ENCODE measurements at places on chromosomes 7 and 10.

- no peak for DNase-seq
Observed at GRCh38 chr10:129171812-129172211, 295.2 kb upstream of the MGMT start.

GRCh38 chr10:43044961-43045621 lies 31.8 kb upstream of the RET start:
- DNase-seq: no peak

DNA sequence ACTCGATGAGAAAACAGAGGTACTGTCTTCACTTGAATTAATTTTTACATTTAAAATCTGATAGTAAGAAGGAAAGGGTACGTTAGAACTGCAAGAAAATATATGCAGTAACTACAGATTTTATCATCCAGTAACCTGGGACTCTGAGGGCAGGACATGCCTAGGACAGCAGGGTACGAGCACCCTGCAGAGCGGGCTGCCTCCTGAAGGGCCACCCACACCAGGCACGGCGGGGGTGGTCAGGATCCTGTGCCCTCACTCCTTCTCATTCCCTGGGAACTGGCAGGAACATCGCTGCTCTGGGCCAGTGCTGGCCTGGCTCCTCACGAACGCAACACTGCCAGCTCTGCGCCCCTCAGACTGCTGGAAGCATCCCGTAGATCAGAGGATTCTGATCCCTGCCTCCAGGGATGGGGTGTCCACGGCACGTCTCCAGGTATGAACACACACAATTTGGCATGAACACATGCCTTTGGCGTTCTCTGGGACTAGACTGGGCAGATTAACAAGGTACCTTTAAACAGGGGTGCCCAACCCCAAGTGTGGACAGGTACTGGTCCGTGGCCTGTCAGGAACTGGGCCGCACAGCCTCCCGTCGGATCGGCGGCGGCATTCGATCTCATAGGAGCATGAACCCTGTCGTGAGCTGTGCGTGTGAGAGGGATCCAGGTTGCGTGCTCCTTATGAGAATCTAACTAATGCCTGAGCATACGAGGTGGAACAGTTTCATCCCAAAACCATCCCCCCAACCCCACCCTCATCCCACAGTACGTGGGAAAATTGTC lies 99.3 kb upstream of the FAM20C start:
- DNase-seq: no peak

- no peak for DNase-seq
Observed at GRCh38 chr10:70551466-70551865, 51.1 kb downstream of the PRF1 start.

- no peak for DNase-seq
Observed at GRCh38 chr7:41188163-41189130, 514.4 kb downstream of the INHBA start.

- no peak for DNase-seq
Observed at GRCh38 chr7:115387137-115387536, 465.2 kb downstream of the MDFIC start.

- no peak for DNase-seq
Observed at GRCh38 chr10:3950676-3951275, 165.8 kb upstream of the KLF6 start.

DNA sequence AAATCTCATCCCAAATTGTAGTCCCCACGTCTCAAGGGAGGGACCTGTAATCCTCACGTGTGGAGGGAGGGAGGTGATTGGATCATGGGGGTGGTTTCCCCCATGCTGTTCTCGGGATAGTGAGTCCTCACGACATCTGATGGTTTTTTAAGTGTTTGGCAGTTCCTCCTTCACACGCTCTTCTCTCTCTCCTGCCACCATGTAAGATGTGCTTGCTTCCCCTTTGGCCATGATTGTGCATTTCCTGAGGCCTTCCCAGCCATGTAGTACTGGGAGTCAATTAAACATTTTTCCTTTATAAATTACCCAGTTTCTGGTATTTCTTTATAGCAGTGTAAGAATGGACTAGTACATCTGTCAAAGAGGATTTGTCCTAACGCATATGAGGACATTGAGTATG lies 59.5 kb downstream of the RGS10 start:
- no peak for DNase-seq

- DNase-seq: no peak
Observed at GRCh38 chr7:2979201-2979631, 64.5 kb downstream of the CARD11 start.

- no peak for DNase-seq
Observed at GRCh38 chr7:158410720-158411119, 176.9 kb downstream of the PTPRN2 start.

DNA sequence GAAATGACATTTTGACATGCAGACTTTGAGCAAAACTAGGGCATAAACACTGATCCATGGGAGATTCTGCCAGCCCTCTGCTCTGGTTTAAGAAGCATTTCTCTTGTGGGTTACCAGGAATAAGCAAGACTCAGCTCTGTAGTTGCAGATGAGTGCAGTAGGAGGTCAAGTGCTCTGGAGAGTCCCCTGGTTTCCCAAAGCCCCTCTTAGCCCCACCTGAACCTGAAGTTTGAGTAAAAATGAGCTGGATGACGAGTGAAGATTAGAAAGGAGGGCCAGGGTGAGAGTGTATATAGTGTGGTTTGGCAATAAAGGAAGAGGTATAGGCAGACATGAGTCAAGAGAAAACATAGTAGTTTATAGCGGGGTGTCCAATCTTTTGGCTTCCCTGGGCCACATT lies 220.3 kb downstream of the ARL4A start:
- DNase-seq: no peak

- DNase-seq: no peak
Observed at GRCh38 chr10:119653916-119654315, 2.7 kb downstream of the BAG3 start.

- DNase-seq: no peak
Observed at GRCh38 chr10:453647-454046, 235.8 kb downstream of the DIP2C start.

GRCh38 chr7:117004899-117005298 lies 51.6 kb downstream of the ST7 start:
- no peak for DNase-seq

DNA sequence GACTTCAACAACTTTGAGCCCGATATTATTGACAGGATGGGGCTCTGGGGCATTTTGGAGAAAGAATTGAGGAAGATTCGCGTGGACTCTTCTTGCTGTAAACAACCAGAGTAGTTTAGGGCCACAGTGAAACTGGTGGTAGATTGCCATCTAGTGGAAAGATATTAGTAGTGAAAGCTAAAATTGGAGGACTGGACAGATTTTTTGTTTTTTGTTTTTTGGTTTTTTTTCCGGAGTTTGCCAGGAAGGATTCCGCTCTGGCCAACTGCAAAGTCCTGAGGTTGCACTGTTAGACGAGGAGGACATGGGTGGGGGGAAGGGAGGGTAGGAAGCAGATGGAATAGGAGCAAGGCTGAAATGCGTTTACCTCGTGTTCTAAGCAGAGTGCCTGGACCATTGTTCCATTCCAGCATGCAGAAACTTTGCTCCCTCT lies 11.7 kb downstream of the NOBOX start:
- no peak for DNase-seq

DNA sequence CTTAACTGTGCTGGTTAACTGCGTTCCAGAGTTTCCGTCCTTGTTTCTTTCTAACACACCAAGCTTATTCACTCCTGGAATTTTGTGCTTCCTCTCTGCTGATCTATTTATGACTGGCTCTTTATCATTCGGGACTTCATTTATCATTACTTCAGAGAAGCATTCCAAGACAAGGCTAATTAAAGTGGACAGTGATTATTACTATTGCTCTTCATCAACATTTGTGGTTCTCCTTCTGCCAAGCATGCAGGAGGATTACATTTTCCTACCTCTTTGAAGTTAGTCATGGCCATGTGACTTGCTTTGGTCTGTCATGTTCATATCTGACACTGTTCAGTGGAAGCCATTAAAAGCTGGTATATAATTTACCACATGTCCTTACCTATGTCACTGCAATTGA lies 172.4 kb upstream of the AGR3 start:
- no peak for DNase-seq

DNA sequence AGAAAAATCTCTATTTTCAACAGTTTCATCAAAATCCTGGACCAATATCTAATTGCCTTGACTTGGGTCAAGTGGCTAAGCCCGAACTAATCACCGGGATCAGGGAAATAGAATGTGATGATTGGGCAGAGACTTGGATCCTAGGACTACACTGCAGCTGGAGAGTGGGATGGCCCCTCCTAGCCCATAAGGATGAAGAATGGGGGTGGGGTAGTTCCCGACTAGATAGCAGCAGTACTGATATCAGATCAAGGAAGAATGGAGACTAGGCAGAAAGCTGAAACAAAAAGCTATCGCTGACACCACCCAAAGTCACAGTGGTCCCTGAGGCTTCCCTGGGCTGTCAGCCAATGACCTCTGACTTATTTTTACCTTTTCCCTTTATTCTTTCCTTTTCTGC lies 160.4 kb upstream of the PHYHIPL start:
- DNase-seq: no peak

- no peak for DNase-seq
Observed at GRCh38 chr10:128160297-128160711, 34.1 kb upstream of the MKI67 start.

DNA sequence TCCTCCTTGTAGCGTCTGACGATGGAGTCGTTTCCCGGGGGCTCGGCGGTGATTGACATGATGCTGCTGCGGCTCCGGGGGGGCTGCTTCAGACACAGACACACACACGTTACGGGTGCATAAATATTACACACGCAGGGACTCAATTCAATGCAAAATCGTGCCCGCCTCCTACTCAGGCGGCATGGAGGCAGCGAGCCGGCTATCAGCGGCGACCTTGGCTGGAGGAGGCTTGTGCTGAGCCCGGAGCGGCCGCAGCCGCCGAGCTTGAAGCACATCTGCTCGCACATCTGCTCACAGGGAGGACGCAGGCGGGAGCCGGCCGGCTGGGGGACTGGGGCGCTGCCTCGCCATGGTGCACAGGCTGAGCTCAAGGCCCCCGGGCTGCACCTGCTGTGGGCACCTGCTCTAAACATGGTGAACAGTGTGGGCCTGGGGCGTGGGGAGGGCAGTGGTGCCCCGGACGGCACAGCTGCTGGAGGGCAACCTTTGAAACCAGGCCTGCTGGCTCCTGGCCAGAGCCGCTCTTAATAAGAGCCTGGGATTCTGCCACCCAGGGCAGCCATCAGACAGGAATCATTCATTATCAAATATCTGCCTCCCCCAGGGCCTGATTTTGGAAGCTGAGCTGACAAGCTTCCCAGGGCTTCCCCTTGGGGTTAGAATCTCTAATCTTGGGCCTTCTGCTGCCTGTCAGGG lies 84.7 kb upstream of the GNA12 start:
- DNase-seq: no peak

DNA sequence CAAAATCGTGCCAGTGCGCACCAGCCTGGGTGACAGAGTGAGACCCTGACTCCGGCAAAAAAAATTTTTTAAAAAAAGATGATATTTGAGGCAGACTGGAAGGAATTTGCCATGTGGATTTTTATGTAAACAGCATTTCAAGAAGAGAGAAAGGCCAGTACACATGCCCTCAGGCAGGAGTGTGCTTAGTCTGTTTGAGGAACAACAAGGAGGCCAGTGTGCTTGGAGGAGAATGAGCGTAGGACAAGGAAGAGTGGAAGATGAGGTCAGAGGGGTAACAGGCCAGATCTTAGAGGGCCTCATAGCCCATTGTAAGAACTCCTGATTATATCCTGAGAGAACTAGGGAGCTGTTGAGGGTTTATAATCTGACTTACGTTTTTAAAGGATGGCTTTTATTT lies 17.2 kb upstream of the STRIP2 start:
- DNase-seq: no peak

DNA sequence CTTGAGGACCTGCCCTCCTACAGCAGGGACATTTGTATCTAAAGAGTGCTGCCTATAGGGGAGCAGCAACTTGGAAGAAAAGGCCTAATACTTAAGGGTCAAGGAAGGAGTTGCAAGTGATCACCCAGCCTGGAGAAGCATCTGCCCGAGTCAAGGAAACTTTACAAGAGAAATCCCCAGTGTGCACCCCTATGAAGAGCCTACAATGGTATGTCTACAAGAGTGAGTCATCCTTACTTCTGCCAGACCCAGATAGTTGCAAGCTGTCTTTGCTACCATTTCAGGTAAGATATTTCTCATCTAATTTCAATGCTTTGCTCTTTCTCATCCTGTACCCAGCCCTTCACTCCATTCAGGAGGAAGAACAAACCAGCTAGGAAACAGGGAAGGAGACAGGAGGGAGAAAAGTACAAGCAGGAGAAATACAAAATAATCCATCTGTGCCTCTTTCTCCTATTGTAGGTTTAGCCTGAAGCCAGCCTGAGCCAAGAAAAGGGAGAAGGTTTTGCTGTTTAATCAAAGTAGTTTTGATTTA lies 34.4 kb upstream of the AGR3 start:
- DNase-seq: no peak

DNA sequence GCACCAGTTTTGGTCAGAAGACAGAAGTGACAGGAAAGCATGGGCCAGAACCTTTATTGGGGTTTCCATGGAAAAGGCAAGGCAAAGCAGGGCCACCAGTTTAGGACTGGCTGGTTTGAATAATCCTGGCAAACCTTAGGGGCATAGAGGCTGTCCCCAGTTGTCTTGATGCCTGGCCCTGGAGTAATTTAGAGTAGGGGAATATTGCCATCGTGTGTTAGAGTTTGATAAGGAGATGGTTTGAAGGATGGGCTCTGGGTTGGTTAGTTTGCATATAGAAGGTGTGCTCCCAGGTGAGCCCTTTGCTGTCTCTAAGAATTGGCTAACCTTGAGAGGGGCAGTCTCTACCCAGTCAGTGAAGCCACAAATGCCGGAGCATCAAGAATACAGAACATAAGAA lies 79.6 kb downstream of the ZNF777 start:
- DNase-seq: no peak
